Colonic mucosa (tissue), 4 donors: ENCODE measurements at places on chromosomes 16 and 17. TPM values are rescaled to one million over a fixed set of nuclear protein-coding genes. Genes with fewer than 3 reads are reported as not detected.

DNA sequence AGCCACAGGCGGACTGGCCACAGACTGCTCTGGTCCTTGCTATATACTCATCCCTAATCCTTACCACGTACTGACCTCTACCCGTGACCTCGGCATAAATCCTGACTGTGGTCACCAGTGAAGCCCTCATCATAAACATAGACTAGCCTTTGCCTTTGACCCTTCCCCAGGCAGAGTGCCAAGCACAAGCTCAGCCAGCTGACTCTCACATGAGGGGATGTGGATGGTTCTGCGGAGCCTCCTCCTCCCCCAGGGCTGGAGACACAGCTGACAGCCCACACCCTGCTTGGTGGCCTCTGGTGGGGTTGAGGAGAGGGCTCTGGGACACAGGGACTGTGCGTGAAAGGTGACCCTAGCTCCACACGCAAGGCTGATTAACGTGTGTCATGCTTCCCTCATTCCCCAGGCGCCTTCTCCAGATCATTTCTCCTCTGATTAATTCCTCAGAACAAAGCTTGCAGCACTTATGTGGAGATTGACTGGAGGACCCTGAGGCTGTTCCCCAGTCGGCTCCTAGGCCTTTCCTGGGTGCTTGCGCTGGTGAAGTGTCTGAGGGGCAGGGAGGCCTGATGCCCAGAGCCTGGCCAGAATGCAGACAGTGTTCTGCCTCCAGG is 241.5 kb upstream of the NLRP1 start:
- H3K36me3 ChIP-seq: no peaks in the 10 kb centered on the region
- H3K27ac ChIP-seq: no peak overlapping the region
- DNase-seq: no peak
- no peaks in the 10 kb centered on the region for H3K27me3 ChIP-seq
- H3K4me3 ChIP-seq: no peak overlapping the region
- no peaks in the 10 kb centered on the region for H3K4me1 ChIP-seq

DNA sequence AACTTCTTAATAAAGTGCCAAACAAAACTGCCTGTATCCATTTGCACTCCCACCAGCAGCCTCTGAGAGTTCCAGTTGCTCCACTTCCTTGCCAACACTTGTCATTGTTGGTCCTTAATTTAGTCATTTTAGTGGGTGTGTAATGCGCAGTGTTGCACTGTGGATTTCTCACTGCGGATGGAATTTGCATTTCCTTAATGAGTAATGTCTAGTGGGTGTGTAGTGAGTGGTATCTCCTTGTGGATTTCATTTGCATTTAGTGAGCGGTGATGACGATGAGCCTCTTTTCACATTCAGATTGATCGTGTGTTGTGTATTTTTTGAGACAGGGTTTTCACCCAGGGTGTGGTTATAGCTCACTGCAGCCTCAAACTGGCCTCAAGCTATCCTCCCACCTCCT is 4.1 kb upstream of the MSLN start:
- peaks cover 15% of the 10 kb centered on the region for H3K27me3 ChIP-seq
- H3K27ac ChIP-seq: no peak overlapping the region
- no peaks in the 10 kb centered on the region for H3K4me1 ChIP-seq
- H3K4me3 ChIP-seq: no peak overlapping the region

- no peak overlapping the region for H3K27ac ChIP-seq
- no peaks in the 10 kb centered on the region for H3K4me1 ChIP-seq
- H3K27me3 ChIP-seq: no peaks in the 10 kb centered on the region
- no peak overlapping the region for H3K4me3 ChIP-seq
- H3K36me3 ChIP-seq: no peaks in the 10 kb centered on the region
- DNase-seq: no peak
These were observed 130.4 kb upstream of the MPHOSPH6 start for GRCh38 chr16:82300374-82300951.

Gene GNG13
- total RNA-seq: not detected

GRCh38 chr17:80873307-80873951 is 118.2 kb upstream of the CHMP6 start:
- no peaks in the 10 kb centered on the region for H3K36me3 ChIP-seq
- DNase-seq: no peak
- H3K27ac ChIP-seq: no peak overlapping the region
- no peak overlapping the region for H3K4me3 ChIP-seq

- H3K36me3 ChIP-seq: no peaks in the 10 kb centered on the region
- DNase-seq: no peak
- no peak overlapping the region for H3K4me3 ChIP-seq
- no peaks in the 10 kb centered on the region for H3K27me3 ChIP-seq
- no peaks in the 10 kb centered on the region for H3K4me1 ChIP-seq
- no peak overlapping the region for H3K27ac ChIP-seq
These were observed 6.0 kb downstream of the HSDL1 start for GRCh38 chr16:84138824-84139627.
